ENCODE measurements at places on chromosomes 16 and 17. TPM values are rescaled to one million over a fixed set of nuclear protein-coding genes. Genes with fewer than 3 reads are reported as not detected.

The NPTX1 gene
- 4.6 TPM for total RNA-seq

The SUZ12 gene
- 12.4 TPM for total RNA-seq

The SULT1A4 gene
- total RNA-seq: 4.7 TPM

The CETP gene
- total RNA-seq: 7.9 TPM

The THRA gene
- 110 TPM for total RNA-seq

The GPRC5C gene
- 43.0 TPM for total RNA-seq

The C16orf74 gene
- 0.46 TPM for total RNA-seq

The WNT3 gene
- total RNA-seq: 0.17 TPM

The AOC3 gene
- total RNA-seq: 83.7 TPM

The SLC12A3 gene
- total RNA-seq: not detected

The LITAF gene
- total RNA-seq: 43.6 TPM

The SOX8 gene
- 0.92 TPM for total RNA-seq

The AIPL1 gene
- not detected for total RNA-seq

The CLEC18B gene
- not detected for total RNA-seq

The HEXD gene
- 18.9 TPM for total RNA-seq

The PALB2 gene
- total RNA-seq: 2.8 TPM

The SEZ6L2 gene
- total RNA-seq: 47.9 TPM

The MCRIP2 gene
- total RNA-seq: 149 TPM

The SEZ6 gene
- 1.0 TPM for total RNA-seq

The TBC1D26 gene
- not detected for total RNA-seq

The PRKAR1A gene
- 467 TPM for total RNA-seq

The C16orf95 gene
- 0.72 TPM for total RNA-seq

The SLFN13 gene
- 6.7 TPM for total RNA-seq

The DPEP2 gene
- 0.94 TPM for total RNA-seq

The ADCY9 gene
- total RNA-seq: 31.0 TPM
